Gastrocnemius medialis (tissue), 4 donors: ENCODE measurements at places on chromosomes 6 and 20. TPM values are rescaled to one million over a fixed set of nuclear protein-coding genes. Genes with fewer than 3 reads are reported as not detected.

KHDC1 gene
- total RNA-seq = not detected

- H3K27ac ChIP-seq = no peak overlapping the region
- no peak overlapping the region for H3K4me3 ChIP-seq
- no peaks in the 10 kb centered on the region for H3K4me1 ChIP-seq
- no peak for DNase-seq
Observed at GRCh38 chr6:83597511-83597910, 85.2 kb downstream of the PRSS35 start.

FNDC11 gene
- 0.13 TPM for total RNA-seq

GRCh38 chr6:6512711-6513110 lies 75.8 kb upstream of the LY86 start:
- no peaks in the 10 kb centered on the region for H3K4me1 ChIP-seq
- H3K4me3 ChIP-seq = no peak overlapping the region
- DNase-seq = no peak
- H3K27ac ChIP-seq = no peak overlapping the region
- no peaks in the 10 kb centered on the region for H3K27me3 ChIP-seq
- H3K36me3 ChIP-seq = no peaks in the 10 kb centered on the region

DNA sequence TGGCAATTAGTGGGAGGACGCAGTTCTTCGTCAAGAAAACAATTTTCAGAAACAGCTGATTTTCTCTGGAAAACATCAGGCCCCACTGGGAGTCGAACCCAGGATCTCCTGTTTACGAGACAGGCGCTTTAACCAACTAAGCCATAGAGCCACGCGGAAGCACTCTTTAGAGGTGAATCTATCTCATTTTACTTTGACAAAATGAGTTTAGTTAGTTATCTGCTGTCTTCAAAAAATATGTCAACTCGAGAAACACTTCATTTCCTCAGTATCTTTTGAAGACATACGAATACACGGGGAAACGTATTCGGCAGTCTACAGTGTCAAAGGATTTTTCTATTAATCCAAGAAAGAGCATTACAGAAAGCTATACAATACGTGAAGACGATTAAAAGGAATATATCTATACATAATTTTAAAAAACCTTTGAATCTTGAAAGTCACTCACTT lies 26.7 kb downstream of the GPX6 start:
- peaks cover 25% of the 10 kb centered on the region for H3K27me3 ChIP-seq
- DNase-seq = no peak
- H3K27ac ChIP-seq = no peak overlapping the region
- H3K36me3 ChIP-seq = no peaks in the 10 kb centered on the region
- no peak overlapping the region for H3K4me3 ChIP-seq

BPIFB1 gene
- total RNA-seq = not detected

GRCh38 chr6:15659181-15659580 lies 3.6 kb downstream of the DTNBP1 start:
- no peak overlapping the region for H3K27ac ChIP-seq
- no peaks in the 10 kb centered on the region for H3K36me3 ChIP-seq
- no peaks in the 10 kb centered on the region for H3K27me3 ChIP-seq
- H3K4me1 ChIP-seq = peaks cover 10% of the 10 kb centered on the region

DNA sequence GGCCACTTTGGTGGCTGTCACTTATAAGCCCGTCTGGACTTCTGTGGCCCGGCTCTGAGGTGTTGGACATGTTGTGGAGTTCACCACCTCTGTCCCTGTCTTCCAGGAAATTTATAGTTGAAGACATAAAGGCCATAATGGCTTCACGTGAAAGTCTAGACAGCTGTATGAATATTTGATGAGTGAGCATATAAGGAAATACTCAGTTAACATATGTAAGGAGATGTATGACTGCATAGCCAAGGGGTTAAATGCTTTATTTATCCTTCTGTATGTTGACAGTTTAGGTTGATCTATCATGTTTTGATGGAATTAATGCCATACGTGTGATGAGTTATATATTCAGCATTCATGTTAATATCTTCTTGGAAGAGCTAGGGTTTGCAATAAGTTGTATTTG lies 16.1 kb downstream of the HIVEP1 start:
- no peaks in the 10 kb centered on the region for H3K27me3 ChIP-seq
- no peaks in the 10 kb centered on the region for H3K36me3 ChIP-seq
- no peak overlapping the region for H3K4me3 ChIP-seq
- peaks cover 15% of the 10 kb centered on the region for H3K4me1 ChIP-seq

HLA-G gene
- not detected for total RNA-seq

PAK1IP1 gene
- 18.8 TPM for total RNA-seq
